ENCODE measurements at places on chromosomes 12 and 14.

GRCh38 chr14:69298131-69299071 is 38.4 kb downstream of the GALNT16 start:
- DNase-seq: no peak

DNA sequence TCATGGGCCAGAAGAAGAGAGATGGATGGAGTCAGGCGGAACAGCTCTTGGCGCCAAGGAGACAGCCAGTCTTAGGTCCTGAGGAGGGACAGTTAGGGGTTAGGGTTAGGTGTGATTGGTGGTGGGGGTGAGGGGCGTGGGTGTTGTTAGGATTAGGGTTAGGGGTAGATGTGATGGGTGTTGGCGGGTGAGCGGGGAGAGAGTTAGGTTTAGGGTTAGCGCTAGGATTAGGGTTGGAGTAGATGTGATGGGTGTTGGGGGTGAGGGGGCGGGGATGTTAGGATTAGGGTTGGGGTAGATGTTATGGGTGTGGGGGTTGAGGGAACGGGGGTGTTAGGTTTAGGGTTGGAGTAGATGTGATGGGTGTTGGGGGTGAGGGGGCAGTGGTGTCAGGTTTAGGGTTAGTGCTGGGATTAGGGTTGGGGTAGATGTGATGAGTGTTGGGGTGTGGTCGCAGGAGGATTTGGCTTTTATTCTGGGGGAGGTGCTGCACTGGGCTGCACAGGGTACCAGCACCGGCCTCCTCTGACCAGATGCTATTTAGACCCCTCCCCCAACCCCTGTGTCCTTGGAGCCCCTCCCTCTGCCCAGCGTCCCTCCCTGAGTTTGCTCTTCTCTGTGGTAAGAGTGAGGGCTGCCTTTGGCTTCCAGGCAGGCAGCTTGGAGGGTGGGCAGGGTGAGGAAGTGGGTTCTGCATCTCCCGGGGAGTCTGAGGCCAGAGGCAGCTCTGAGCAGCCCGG is 35.6 kb upstream of the FBRSL1 start:
- no peak for DNase-seq

DNA sequence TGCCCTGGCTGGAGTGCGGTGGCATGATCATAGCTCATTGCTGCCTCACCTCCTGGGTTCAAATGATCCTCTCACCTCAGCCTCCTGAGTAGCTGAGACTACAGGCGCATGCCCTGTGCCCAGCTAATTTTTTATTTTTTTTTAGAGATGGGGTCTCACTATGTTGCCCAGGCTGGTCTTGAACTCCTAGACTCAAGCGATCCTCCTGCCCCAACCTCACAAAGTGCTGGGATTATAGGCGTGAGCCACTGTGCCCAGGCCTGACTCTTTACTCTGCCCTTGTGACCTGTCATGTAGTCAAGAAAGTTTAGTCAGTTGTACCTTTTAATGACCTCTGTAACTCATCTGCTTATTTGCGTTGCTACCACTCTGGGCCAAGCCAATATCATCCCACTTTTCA is 55.7 kb downstream of the PROX2 start:
- DNase-seq: no peak

DNA sequence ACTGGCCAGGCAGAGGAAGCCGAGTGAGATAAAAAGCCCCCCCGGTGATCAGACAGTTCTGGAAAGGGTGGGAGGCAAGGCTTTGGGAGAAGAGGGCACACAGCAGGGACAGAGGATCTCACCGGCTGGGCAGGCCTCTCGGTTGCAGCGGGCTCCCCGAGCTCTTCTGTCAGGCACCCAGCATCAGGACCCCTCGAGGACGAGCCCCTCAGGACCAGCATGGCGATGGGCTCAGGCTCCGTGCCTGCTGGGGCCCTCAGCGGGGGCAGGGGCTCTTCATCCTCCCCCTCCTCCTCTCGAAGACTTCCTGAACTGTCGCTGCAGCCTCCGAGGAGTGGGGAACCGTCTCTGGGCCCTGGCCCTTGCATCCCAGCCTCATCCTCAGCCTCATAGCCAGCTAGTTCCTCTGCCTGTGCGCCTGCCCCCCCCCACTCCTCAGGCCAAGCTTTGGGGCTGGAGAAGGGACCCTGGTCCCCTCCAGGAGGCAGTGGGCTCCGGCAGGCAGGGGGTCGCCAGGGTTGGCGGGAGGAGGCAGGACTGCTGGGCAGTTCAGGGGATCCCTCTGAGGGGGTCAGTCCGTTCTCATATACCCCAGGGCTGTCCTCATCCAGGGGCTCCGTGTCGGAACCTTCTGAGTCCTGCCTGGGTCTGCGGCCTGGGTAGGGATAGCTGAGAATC is 3.4 kb upstream of the AP1G2 start:
- DNase-seq: no peak
